AG09319 (cell line): ENCODE measurements at places on chromosomes 7 and 10.

GRCh38 chr10:128000471-128001362 is 93.8 kb downstream of the PTPRE start:
- DNase-seq: no peak

- DNase-seq: peak; percentile 34
Measured at GRCh38 chr10:98246911-98247805, 20.8 kb downstream of the LOXL4 start.

- no peak for DNase-seq
Measured at GRCh38 chr7:1019789-1020610, 24.3 kb upstream of the GPR146 start.

GRCh38 chr10:73404690-73405089 is 9.2 kb downstream of the ANXA7 start:
- no peak for DNase-seq

- DNase-seq: no peak
Measured at GRCh38 chr7:132537456-132538145, 38.7 kb downstream of the PLXNA4 start.

DNA sequence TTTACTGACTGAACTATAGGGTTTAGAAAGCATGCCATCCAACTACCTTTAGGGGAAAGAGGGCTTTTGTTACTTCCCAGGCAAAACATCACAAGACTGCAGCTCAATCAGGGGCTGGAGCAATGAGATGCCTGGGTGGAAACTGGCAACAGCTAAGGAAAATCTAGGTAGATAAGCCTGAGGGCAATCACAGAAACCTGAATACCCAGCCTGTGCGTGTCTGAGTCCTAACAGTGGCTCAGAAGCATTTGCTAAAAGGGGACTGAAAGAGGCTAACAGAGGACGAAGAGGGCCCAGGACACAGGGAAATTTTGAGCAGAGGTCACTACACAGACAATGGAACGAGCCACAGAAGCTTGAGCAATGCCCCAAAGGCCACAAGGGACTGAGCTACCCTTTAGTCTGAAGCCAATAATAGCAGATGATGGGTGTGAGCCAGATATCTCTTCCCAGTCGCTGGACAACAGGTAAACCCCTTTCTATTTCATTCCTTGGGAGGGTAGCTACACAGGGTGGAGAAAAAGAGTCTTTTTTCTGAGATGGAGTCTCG is 79.1 kb downstream of the ITGA8 start:
- no peak for DNase-seq

DNA sequence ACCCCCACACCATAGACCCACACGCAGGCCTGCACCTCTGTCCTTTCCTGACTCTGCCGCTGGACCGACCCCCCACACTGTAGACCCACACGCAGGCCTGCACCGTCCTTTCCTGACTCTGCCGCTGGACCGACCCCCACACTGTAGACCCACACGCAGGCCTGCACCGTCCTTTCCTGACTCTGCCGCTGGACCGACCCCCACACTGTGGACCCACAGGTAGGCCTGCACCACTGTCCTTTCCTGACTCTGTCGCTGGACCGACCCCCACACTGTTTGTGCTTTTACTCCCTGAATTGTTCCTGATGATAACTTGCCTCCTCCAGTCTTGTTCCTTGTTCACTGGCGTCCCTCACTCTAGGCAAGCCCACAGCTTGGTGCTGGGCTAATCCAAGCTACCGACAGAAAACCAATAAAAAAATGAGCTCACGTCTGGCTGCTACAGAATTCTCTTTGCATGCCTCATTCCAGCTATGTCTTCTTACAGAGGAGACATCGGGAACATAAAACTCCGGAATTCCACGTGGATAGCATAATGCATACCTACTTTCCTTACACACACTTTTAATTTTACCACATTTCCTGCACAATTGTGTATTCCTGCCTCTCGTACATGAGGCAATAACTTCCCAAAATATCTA is 494.3 kb downstream of the PTPRN2 start:
- DNase-seq: no peak

DNA sequence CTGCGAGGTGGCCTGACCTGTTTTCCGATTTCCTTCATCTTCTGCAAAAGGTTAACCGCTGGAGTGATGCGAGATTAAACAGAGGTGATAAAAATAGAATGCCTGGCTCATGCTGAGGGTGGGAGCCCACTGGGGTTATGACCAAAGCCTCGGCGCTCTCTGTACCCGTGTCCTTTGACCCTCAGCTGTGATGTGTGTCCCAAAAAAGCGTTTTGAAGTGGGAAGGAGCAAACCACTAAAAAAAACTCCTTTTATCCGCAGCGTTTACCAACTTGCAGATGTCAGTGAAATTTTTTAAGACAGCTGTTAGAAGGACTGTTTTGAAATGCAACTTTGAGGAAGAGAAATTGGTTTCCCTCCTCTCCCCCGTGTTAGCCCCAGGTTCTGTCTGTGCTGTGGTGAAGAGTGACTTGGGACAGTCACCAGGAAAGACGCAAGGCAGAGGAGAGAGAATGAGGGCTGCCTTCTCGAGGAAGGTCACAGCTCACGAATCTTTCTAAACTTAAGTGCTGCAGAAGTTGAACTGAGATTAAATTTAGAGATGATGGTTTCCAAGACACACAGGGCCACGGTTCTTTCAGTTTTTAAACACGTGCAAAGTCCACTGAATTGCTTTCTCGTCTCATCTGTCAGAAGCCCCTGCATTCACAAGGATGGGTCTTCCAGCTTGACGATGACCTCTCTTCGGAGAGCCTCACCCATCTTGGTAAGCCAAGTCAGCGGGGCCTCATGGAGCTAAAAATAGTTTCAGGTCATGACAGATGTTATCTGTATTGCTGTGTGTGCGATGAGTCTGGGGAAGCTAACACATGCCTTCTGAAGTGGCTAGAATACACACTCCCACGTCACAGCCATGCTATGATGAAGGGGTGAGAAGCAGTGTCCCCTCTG is 27.6 kb downstream of the AMZ1 start:
- no peak for DNase-seq

GRCh38 chr10:9615189-9615588 is 1402.5 kb upstream of the CELF2 start:
- DNase-seq: no peak

- no peak for DNase-seq
Measured at GRCh38 chr10:83222300-83222699, 917.0 kb upstream of the GHITM start.
